CMK (cell line): ENCODE measurements at places on chromosomes 5 and 9.

DNA sequence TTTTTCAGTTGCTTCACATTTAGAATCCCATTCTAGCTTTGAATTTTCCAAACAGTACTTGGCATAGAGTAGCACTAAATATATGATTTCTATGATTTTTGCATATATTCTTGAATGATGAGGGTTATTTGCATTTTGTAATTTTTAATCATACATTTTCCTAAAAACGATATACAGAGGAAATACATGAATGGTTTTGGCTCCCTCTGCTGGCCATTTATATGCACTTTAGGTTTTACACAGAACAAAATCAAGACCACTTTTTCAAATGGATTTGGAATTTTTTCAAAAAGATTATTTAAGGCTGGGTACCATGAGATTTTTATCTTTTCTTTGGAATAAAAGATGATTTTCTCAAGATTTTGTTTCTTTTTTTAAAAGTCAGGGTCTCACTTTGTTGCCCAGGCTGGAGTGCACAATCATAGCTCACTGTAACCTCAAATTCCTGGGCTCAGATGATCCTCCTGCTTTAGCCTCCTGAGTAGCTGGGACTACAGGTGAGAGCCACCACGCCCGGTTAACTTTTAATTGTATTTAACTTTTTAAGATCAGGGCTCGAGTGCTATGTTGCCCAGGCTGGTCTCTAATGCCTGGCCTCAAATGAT, 16.7 kb upstream of the COMMD10 start:
- DNase-seq: no peak

- no peak for DNase-seq
Observed at GRCh38 chr5:163459462-163459818, 462 bp downstream of the NUDCD2 start.

DNA sequence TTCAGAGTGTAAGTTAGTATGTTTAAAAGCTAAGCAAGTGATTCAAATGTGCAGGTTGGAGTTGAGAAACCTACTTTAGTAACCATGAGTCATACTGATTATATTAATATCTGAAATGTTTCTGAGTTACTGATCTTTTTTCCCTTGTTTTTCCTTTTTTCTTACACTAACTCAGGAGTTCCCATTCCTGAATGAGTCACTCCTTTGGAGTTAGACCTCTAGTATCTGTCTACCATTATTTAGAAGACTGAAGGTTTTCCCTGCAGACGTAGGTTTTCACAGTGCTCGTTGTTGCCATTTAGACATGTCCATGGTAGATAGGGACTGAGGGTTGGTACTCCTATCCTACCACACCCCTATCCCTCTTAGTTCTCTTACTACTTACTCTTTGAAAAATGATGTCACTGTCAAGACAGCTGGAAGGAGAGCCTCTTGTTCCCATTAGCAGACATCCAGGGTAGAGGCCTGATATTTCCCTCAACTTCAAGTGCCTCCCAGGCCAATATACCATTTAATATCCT, 20.2 kb downstream of the OCLN start:
- no peak for DNase-seq

GRCh38 chr5:143497749-143498148, 94.3 kb upstream of the NR3C1 start:
- DNase-seq: no peak

DNA sequence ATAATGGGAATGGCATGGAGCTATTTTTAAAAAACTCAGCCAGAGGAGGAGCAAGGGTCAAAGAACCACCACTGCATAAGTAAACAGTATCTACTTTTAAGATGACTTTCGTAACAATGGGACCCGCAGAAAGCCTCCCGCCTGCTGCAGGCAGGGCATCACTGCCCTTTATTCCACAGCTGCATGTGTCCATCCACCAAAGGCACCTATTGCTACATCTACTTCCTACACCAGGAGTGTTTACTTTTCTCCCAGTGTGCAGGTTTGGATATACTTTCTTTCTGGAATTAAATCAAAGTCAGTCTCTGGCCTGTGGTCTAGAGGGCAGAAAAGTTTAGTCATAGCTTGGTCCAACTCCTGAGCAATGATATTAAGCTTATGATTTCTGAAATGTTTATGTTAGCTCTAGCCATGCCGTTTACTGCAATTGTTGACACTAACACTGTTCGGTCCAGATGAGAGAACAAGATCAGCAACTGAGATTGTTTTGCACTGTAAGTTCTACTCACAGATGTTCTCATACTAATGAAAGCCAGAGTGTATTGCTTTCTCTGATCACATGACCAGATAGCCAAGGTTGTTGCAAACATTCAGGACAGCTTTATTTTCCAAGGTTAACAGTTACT, 391.5 kb downstream of the FGF10 start:
- no peak for DNase-seq

- no peak for DNase-seq
Observed at GRCh38 chr9:38060681-38061080, 8.3 kb downstream of the SHB start.

- no peak for DNase-seq
Observed at GRCh38 chr9:36162211-36162738, 6.9 kb upstream of the CCIN start.

DNA sequence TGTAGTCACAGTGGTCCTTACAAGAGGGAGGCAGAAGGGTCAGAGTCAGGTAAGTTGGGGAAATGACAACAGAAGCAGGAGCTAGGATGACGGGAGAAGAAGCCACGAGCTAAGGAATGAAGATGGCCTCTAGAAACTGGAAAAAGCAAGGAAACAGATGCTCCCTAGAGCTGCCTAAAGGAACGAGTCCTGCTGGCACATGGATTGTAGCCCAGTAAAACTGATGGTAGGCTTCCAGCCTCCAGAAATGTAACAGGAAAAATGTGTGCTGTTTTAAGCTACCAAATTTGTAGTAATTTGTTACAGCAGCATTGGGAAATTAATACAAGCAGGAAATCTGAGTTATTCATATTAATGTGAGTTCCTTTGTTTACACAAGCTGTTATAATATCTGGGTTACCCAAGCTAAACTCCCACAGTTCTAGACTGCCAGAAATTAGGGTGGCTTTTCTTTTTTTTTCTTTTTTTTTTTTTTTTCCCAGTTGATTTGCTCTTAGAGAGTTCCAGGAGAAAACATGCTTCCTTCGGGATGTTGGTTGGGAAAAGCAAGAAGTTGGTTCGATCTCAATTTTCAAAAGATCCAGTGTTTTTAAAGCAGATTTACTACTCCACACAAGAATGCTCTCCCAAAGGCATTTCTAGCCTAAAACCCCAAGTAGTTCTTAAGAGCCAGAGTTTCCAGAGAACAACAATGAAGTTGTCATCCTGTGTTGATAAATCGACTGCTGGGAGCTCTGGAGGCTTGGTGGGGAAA, 400.0 kb upstream of the SLC24A2 start:
- no peak for DNase-seq

- no peak for DNase-seq
Observed at GRCh38 chr9:119963258-119963797, 594.1 kb upstream of the BRINP1 start.

- no peak for DNase-seq
Observed at GRCh38 chr5:170974461-170974860, 112.6 kb downstream of the RANBP17 start.

- no peak for DNase-seq
Observed at GRCh38 chr5:89690331-89690730, 719.2 kb downstream of the CETN3 start.

GRCh38 chr5:133527311-133527710, 85.0 kb downstream of the FSTL4 start:
- no peak for DNase-seq

DNA sequence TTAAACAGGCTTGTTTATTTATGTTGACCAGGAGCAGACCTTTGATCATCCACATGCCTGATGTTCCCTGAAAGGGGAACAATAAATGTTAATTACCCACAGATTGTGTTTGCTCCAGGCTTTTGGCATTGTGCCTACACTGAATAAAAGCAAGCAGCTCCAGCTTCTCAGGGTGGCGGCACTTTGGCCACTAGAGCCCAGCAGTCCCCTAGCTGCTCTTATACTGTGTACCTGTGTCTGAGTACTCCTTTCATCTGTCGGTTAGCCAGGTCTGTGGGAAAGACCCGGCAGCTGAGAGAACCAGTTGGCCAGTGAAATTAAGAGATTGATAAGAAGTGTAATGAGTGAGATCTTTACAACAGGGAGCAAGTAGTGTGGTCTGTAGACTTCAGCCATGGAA, 254.8 kb upstream of the FTMT start:
- DNase-seq: no peak

DNA sequence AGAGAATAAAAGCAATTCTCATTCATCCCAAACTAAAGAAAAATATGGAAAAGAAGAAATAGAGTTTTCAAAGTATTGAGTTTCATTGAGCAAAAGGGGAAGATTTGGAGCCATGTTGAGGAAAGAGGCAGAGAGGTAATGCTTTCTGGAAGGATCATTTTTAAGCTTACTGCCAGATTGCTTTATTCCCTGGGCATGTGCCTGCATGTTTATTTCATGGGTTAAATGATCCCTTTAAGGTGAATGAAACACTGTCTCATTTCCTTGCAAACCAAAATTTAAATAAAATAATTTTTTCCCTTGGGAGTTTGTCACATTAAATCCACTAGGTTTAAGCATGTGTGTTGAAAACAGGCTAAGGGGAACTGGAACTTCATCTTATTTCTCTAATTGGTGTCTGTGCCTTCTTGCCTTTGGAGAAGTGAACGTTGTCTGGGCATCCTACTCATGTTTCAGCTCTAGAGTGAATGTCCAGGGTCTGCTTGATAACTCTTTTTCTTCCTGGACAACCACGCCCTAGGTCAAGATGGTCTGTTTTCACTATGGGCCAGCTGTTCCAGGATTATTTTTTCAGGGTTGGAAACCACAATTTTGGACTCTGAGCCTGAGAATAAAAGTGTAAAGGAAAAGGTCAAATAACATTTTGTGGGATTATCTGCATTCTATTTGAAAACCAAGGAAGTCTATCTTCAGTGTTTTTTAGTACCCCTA, 114.1 kb upstream of the ELL2 start:
- no peak for DNase-seq

DNA sequence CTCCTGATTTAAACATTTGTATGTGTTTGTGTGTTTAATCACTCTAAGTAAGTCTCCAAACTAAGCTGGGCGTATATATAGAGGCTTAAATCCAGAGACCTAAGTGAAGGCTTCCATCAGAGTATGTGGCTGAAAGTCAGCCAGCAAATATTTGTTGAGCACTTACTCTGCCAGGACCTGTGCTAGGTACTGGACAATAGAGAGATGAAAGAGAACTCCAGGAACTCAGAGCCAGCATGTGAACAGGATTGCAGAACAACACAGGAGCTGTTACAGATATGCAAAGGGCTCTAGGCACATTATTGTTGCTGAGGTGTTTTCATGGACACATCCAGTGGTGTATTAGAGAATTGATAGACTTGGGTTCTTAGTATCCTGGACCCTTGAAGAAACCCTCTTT, 4.7 kb upstream of the BNIP1 start:
- no peak for DNase-seq

- DNase-seq: no peak
Observed at GRCh38 chr9:126979461-126979860, 64.9 kb downstream of the RALGPS1 start.

GRCh38 chr9:134364391-134365114, 38.3 kb downstream of the RXRA start:
- DNase-seq: no peak

DNA sequence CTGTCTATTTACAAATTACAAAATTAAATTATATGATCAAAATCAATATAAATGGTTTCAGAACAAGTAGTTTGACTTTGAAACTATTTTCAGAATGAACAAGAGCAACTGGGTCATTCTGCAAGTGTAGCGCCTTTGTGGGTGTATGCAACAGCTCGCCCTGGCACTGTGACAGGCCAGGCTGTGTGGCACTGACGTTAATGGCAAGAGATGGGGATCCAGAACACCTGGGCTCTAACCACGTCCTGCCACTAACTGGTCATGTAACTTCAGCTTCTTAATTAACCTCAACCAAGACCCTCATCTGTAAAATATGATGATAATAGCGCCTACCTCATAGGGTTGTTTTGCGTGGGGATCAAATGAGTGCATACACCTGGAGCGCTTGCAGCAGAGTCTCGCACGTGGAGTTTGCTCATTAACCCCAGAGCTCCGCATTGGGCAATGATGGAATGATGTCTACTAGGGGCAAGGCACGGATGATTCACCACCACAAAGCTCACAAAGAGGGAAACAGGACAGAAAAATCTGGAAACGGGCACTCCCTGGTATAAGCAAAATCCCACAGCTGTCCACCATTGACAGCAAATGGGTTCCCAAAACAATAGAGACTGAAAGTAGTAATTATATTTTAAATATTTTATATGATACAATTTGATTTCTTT, 639.4 kb downstream of the SEMA5A start:
- no peak for DNase-seq

- DNase-seq: no peak
Observed at GRCh38 chr9:75233011-75233410, 144.7 kb downstream of the OSTF1 start.

DNA sequence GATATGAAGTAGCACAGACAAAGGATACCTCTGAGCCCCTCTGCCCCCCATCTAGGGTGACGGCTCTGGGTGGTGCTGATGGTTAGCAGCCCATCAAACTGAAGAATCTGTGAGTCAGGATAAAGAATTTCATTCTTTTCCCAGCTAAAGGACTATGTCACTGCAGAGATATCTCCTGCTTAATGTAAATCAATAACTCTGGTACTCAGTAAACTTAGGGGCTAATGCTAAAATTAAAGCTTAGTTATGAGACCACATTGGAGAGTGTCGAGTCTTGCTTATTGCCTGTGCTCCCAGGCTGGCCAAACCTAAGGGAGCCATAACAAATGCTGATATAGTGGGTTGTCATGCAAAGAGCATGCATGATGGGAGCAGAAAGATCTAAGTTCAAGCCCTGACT, 25.6 kb upstream of the ACTBL2 start:
- no peak for DNase-seq

DNA sequence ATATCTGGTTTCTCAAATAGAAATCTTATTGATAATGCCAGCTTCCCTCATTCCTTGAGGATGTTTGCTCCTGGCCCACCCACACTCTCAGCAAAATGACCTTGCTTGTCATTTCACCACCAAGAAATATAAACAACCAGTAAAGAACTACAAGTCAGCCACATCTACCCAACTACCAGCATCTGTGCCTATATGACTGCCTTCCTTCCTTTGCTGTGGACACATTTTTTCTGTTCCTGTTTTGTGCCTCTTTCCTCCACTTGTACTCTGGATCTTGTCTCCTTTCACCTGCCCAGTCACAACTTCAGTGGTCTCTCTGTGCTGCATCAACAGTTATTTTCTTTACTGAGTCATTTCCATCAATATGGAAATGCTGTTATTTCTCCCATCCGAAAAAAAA, 20.3 kb downstream of the KIF2A start:
- no peak for DNase-seq
